Heart right ventricle (tissue), 16 donors: ENCODE measurements at places on chromosomes 7 and 10. TPM values are rescaled to one million over a fixed set of nuclear protein-coding genes. Genes with fewer than 3 reads are reported as not detected.

GNGT1 gene
- total RNA-seq: not detected

A1CF gene
- total RNA-seq: not detected

FKBP14 gene
- total RNA-seq: 8.3 TPM

NODAL gene
- total RNA-seq: not detected

VWC2 gene
- total RNA-seq: 12.9 TPM

DNA sequence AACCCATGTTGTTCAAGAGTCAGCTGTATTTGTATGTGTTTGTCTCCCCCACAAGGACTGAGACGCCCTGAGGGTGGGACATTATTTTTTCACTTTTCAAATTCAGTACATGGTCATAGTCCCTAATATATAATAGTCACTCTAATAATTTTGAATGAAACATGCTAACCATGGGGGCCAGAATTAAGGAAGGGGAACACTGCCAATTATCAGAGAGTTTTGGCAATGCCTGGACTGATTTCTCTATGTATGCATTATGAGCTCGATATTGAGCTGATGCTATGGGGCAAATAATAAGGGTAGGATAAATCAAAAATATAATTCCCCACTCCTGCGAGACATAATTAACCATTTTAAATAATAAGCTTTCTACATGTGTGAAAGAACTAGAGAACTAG is 87.4 kb downstream of the CPED1 start:
- H3K4me1 ChIP-seq: no peaks in the 10 kb centered on the region
- no peak overlapping the region for H3K27ac ChIP-seq
- H3K36me3 ChIP-seq: no peaks in the 10 kb centered on the region
- no peak overlapping the region for H3K4me3 ChIP-seq
- H3K27me3 ChIP-seq: no peaks in the 10 kb centered on the region

GRCh38 chr7:6367701-6368211 is 80.0 kb downstream of the DAGLB start:
- H3K4me3 ChIP-seq: no peak overlapping the region
- H3K4me1 ChIP-seq: no peaks in the 10 kb centered on the region
- no peaks in the 10 kb centered on the region for H3K27me3 ChIP-seq

GRCh38 chr10:13853854-13854253 is 267.1 kb downstream of the PRPF18 start:
- no peak overlapping the region for H3K4me3 ChIP-seq
- no peaks in the 10 kb centered on the region for H3K27me3 ChIP-seq
- H3K4me1 ChIP-seq: peaks cover 32% of the 10 kb centered on the region
- peak; percentile 63 for DNase-seq
- peak overlapping the region; percentile 56 for H3K27ac ChIP-seq

- H3K27ac ChIP-seq: no peak within 1 kb of the TSS
- H3K4me3 ChIP-seq: no peak within 1 kb of the TSS
- H3K4me1 ChIP-seq: no peaks in the 10 kb centered on the region
- H3K36me3 ChIP-seq: no peaks in the 10 kb centered on the region
- H3K27me3 ChIP-seq: no peaks in the 10 kb centered on the region
These were observed at the start of gene GPR15LG for GRCh38 chr10:84173501-84173929. GPR15LG (plus strand) TSS chr10:84173801; CDS start chr10:84173852, 51 bp downstream.

DNA sequence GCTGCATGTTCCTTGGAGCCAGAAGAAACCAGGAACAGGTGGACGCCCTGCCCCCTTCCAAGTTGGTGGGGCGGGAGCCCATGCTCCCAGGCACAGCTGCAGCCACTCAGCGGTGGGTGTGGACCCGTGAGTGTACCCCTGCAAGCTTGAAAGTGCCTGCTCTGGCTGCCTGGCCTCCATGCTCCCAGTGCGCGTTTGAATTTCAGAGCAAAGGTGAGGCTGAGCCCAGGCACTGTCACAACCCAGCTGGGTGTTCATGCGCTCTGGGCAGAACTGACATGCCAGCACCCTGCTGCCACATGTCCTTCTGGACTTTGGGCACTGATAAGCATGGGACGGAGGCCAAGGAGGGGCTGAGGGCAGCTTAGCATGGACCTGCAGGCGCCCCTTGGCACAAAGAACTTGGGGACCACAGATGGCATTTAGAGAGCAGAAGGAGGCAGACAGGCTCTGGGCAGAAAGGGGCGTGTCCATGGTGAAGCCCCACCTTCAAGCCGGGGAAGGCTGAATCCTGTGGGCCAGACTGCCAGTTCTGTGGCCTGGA is 402.0 kb upstream of the NRG3 start:
- H3K4me1 ChIP-seq: no peaks in the 10 kb centered on the region
- H3K4me3 ChIP-seq: no peak overlapping the region
- DNase-seq: no peak
- no peak overlapping the region for H3K27ac ChIP-seq

DNA sequence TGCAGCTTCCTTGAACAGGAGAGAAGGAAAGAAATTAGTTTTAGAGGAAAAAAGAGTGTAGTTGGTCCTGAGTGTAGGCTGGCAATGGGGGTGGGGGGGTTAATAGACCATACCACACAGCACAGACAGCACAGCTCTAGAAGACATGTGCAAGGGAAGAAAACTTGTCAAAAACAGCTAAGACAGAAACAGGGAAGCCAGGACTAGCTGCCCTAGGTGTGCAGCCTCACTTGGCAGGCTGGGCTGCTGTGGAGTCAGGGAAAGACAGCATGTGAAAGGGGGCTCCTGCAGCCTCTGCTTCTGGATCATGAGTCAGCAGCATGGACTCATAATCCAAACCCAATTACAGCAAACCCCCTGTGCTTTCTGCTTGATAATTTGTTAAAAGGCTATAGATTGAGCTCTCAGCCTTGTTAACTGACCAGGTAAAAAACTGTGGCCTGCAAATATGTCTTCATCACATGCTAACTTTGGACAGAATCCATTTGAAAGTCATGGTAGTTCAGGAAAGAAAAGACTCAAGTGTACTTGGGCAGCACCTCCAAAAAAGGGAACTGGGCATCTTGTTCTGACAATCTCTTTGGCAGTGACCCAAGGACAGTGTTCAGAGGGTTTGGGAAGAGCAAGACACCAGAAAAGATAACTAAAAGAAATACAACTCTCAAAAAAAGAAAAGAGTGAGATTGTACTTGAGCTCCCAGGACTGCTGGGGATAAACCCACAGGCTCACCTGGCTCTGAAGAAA is 142.2 kb upstream of the VWC2 start:
- peaks cover 27% of the 10 kb centered on the region for H3K4me1 ChIP-seq
- DNase-seq: no peak
- H3K4me3 ChIP-seq: no peak overlapping the region
- no peaks in the 10 kb centered on the region for H3K36me3 ChIP-seq
- H3K27me3 ChIP-seq: no peaks in the 10 kb centered on the region

- no peaks in the 10 kb centered on the region for H3K27me3 ChIP-seq
- no peak for DNase-seq
- H3K4me1 ChIP-seq: peaks cover 8% of the 10 kb centered on the region
- no peak overlapping the region for H3K27ac ChIP-seq
These were observed 8.4 kb upstream of the PVRIG start for GRCh38 chr7:100211342-100211780.

GRCh38 chr10:48670978-48671913 is 13.4 kb upstream of the WDFY4 start:
- H3K27ac ChIP-seq: peak overlapping the region; percentile 37
- no peaks in the 10 kb centered on the region for H3K27me3 ChIP-seq
- no peak overlapping the region for H3K4me3 ChIP-seq
- no peak for DNase-seq

DNA sequence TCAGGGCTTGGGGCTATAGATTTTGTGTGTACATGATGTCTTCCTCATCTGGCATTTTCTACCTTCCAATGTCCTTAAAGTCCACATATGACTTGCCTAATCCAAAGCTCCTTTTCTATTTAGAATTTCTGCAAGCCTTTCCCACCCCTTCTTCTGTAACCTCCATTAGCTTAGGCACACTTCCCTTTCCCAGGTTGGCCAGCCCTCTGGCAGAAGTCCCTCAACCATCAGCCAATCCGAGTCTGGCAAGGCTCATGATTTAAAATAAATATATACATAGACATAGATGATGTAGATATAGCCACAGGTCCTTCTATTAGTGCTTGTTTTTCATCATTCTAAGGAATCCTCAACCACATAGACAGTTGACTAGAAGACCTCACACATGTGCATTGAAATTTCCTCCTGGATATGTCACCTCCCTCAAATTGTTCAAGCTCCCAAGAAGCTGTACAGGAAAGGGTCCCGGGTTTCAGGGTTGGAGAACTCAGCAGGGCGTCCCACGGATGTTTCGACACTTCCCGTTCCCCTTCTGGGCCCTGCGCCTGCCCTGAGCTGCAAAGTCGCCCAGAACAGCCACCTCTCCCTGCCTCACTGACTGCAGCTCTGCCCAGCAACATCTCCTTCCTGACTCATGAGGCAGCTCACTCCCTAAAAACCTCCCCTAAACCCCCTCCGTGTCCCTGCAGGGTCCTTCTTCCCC is 20.4 kb upstream of the PIK3AP1 start:
- H3K27me3 ChIP-seq: no peaks in the 10 kb centered on the region
- DNase-seq: peak; percentile 46

DNA sequence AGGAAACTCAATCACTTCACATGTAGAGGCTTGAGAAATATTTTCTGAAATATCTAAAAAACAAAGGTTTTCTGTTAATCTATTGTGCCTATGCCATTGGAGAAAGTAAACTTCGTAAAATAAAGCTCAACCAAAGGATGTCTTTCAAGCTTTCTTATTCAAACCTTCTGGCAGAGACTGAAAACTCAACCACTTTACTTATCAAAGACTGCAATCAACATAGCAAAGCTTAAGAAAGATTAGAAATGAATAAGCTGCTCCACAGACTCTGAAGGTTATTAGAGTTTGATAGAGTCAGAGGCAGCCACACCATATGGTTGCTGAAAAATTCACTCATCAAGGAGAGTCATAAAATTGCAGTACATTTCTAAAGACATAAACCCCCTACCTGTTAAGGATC is 245.8 kb upstream of the MEOX2 start:
- DNase-seq: no peak
- no peaks in the 10 kb centered on the region for H3K27me3 ChIP-seq
- no peak overlapping the region for H3K27ac ChIP-seq

DNA sequence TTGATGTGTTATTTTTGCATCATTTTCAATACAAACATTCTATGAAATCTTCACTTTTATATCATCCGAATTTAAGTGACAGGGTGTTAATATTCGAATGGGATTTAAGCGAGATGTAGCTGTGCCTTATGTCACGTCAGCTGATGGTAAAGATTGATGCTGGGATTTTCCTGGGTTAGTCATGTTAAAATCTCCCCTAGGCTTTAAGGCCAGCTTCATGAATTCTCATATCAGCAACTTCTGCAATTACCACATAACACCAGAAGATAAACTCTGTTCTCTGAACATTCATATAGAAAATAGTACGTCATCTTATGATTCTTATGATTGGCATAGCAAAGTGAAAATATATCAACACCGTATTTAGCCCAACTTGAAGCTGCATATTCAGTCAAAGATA is 669.2 kb downstream of the PCDH15 start:
- no peaks in the 10 kb centered on the region for H3K4me1 ChIP-seq
- no peaks in the 10 kb centered on the region for H3K27me3 ChIP-seq
- no peak for DNase-seq
- H3K4me3 ChIP-seq: no peak overlapping the region
- no peak overlapping the region for H3K27ac ChIP-seq
- no peaks in the 10 kb centered on the region for H3K36me3 ChIP-seq

DNA sequence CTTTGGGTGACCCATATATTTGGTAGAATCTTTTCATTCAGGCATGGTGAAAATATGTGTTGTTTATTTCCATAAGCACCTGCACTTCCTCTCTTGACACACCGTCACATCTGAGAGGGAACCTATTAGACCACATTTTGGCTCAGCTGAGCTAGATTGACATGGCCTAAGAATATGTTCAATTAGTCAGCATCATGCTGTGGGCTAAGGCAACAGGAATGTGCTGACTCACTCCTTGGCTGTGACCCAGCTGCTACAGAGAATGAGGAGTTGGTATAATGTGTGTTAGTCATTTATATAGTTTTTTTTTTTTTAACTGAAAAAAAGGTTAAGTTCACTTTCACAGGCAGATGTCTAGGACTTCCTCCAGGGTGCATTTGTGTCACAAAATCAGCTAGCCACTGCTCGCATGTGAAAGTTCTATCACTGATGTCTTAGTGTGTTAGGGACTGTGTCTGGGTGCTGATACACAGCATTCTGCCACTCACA is 180.6 kb downstream of the SEMA3E start:
- H3K36me3 ChIP-seq: no peaks in the 10 kb centered on the region
- H3K4me3 ChIP-seq: no peak overlapping the region
- H3K27me3 ChIP-seq: no peaks in the 10 kb centered on the region
- no peak overlapping the region for H3K27ac ChIP-seq
- H3K4me1 ChIP-seq: no peaks in the 10 kb centered on the region

GRCh38 chr10:29428486-29428885 is 139.6 kb downstream of the LYZL1 start:
- no peak overlapping the region for H3K4me3 ChIP-seq
- no peaks in the 10 kb centered on the region for H3K27me3 ChIP-seq
- H3K27ac ChIP-seq: no peak overlapping the region
- peaks cover 25% of the 10 kb centered on the region for H3K36me3 ChIP-seq

DNA sequence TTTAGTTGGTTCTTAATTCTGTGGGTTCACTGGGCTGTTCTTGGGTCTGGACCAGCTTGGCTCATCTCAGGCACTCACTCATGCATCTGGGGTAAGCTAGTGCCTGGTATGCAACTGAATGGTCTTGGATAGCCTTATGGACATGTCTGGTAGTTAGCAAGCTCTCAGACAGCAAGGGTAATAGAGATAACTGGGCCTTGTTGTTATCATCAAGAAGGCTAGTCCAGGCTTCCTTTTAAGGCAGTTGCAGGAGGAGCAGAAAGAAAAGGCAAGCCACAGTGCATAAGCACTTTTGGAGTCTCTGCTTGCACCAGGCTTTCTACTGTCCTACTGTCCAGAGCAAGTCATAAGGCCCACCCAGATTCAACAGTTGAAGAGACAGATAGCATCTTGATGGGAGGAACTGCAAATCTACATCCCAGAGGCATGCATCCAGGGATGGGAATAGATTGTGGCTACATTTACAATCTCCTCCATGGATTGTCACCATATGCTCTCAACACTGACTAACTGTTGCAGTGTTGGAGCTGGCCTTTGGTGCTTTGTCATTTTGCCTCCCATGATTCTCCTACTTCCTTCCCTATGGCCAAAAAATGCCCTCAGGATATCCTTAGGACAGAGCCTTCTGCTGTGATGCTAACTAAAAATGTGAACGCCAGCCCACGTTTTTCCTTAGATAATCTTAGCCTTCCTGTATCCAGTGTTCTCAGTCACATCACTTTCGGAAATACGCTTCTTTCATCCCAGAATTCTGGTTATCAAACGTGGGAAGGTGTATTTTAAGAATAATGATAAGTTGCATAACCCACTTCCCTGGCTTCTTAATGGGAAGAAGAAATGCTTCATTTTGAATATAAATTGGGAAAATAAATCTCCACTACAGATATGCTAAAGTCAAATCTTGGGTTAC is 3.6 kb downstream of the GIMAP4 start:
- H3K4me3 ChIP-seq: no peak overlapping the region
- H3K27me3 ChIP-seq: no peaks in the 10 kb centered on the region

DNA sequence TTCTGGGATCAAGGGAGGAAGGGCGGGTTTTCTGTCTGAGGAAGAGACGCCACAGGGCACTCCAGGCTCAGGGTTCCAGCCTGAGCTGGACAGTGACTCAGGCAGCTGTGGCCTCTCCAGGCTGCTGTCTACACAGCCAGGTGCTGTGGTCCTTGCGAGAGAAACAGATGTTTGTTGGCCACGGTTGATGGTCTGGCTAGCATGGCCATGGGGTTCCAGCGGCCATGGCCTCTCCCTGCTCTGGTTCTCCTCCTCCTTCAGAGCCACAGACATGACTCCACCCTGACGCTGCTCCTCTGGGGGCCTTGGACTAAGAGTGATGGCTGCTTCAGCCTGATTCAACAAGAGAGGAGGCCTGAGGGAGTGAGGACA is 75.9 kb downstream of the AFAP1L2 start:
- H3K4me3 ChIP-seq: no peak overlapping the region
- H3K36me3 ChIP-seq: no peaks in the 10 kb centered on the region
- H3K4me1 ChIP-seq: peaks cover 21% of the 10 kb centered on the region
- no peak for DNase-seq
- H3K27ac ChIP-seq: peak overlapping the region; percentile 75
